ENCODE measurements at places on chromosomes 2 and 18.

GRCh38 chr18:62402342-62402948 is 77.3 kb downstream of the TNFRSF11A start:
- DNase-seq = no peak

DNA sequence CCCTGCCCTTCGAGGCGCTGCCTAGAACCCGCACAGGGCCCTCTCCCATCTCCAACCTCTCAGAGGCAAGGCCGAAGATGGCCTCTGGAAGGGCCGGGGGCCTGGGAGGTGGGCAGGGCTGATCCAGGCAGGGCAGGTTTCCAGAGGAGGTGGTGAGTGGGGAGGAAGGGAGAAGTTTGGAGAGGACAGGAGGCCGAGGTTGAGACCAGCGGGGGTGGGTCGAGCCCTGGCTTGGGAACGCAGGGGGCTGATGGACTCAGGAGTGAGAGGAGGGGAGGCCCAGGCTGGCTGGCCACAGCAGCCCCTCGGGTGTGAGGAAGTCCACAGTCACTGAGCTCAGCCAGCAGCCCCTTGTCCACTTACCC is 10.5 kb downstream of the CAPN10 start:
- no peak for DNase-seq

GRCh38 chr2:46323730-46324129 is 26.5 kb downstream of the EPAS1 start:
- DNase-seq = no peak

DNA sequence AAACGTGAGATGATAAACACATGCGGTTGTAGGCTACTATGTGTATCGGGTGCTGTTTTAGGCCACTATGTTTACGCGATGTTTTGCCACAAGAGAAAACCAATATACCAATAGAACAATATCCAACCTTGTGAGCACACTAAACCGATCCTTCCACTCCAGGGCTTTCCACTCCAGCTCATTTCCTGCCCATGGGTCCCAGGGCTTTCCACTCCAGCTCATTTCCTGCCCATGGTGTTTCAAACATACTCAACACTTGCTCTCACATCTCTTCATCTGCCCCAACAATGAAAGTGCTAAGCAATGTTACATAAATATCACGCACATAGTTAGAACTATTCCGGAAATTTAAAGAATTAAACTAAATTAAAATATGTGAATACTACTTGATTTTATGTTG is 80.0 kb downstream of the EPB41L3 start:
- DNase-seq = no peak

DNA sequence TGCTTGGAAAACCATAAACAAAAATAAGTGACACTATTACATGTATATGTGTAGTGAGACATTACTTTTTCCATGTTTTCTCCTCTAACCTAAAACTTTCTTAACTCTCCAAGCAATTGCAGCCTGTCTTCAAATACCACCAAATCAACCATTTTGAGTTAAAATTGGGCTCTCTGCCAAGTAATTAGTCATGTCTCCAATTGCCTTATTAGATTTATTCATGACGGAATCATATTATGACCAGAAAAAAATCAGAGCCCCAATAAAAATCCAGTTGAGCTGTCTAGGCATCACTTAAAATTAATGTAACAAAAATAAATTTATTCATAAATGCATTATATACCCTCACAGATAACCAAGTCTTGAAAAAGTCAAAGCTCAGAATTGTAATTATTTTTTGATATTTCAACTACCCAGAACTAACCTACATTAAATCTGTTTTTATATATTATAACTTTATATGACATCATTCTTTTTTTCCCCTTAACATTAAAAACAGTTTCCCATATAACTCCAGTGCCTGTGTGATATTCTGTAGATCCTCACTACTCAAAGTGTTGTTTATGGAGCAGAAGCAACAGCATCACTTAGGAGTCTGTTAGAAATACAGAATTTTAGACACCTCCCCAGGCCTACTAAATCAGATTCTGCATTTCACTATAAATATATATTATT is 157.0 kb downstream of the ERBB4 start:
- DNase-seq = no peak

DNA sequence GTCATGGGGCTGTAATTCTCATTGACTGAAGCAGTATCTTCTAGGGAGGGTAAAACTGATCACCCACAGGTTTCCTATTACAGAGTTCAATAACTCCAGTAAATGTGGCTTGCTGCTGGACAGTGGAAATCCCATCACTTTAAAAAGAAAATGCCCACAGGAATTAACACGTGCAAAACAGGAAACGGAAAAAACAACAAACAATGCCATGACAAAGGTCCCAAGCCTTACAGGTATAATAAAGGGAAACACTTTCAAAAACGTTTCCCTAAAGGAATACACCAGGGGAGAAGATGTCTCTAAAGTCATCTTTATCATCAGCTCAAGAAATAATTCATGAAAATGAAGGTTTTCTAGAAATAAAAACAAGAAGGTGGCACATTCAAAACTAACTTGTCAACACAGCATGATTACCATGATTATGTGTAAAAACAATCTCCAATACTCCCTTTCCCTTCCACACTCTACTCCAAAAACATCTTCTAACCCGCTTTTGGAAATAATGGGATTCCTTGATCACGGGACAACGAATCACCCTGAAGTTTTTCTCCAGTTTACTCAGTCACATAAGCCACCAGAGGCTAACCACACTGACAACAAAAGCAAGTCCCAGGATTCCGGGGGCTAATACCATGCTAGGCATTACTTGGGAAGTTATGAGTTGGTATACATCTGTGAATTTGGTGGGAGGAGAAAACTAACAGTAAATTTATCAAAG is 167.9 kb downstream of the TCF4 start:
- no peak for DNase-seq

Measured in T follicular helper cell (primary cell).